Stimulated activated CD8-positive, alpha-beta memory T cell treated with anti-CD3 and anti-CD28 coated beads, Interleukin-4, amount 100 ng/mL, for 4 hours (primary cell): ENCODE measurements at places on chromosomes 3 and 15.

- no peak for DNase-seq
These were observed 46.8 kb downstream of the SCN5A start for GRCh38 chr3:38602576-38603250.

DNA sequence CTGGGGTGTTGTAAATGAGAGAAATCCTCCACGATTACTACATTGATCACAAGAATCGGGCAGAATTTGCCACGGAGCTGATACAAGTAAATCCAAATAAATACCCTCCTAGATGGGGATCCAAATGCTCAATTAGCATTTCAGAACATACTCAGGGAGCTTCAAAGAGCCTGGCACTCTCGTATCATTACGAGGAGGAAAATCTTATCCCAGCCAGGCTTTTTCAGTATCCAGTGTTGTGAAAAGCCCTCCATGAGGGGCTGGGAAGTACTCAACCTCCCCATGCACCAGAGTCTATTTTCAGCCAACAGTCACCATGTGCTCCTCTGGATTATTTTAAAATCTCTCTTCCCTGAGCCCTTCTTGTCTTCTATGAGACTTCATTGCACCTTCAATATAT is 122.6 kb upstream of the ARRDC4 start:
- no peak for DNase-seq

DNA sequence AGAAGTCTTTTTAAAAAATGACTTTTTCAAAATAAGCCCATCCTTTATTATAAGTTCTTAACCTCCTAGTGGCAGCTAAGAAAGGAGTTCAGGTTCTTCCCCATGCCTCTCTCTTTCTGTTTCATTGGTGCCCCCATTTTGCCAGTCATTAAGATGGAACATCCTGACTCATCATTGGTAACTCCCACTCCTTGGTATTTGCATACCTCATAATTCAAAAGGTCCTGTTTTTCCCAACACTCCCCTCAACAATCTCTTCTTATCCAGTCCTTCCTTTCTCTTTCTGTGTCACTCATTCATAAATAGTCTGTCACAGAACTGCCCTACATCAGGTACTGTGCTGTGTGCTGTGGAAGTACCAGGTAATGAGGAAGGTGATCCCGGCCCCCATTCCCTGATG is 394.0 kb downstream of the FOXP1 start:
- DNase-seq, result no peak

- DNase-seq, result no peak
These were observed 51.8 kb downstream of the IQSEC1 start for GRCh38 chr3:13021141-13022114.

DNA sequence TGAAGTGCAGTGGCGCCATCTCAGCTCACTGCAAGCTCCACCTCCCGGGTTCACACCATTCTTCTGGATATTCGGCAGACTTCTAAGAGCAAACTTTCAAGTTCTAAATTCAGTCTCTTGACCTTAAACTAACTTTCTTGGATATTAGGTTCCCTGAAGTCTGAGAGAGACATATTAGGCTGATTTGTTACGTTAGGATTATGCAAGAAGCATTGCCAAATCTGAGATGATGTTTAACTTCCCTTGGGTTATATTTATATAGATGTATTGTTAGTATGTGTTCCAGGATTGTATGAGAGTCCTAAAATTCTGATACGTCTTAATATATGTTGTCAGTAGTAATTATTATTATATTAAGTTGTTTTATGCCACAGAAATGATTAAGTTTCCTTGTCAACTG is 80.1 kb downstream of the SLC6A1 start:
- DNase-seq, result no peak

- DNase-seq, result no peak
These were observed 172.6 kb downstream of the FMN1 start for GRCh38 chr15:33021806-33022389.

GRCh38 chr3:158098309-158098639 is 7.9 kb downstream of the SHOX2 start:
- no peak for DNase-seq

GRCh38 chr3:197952440-197952839 is 2.5 kb downstream of the RPL35A start:
- DNase-seq, result no peak

DNA sequence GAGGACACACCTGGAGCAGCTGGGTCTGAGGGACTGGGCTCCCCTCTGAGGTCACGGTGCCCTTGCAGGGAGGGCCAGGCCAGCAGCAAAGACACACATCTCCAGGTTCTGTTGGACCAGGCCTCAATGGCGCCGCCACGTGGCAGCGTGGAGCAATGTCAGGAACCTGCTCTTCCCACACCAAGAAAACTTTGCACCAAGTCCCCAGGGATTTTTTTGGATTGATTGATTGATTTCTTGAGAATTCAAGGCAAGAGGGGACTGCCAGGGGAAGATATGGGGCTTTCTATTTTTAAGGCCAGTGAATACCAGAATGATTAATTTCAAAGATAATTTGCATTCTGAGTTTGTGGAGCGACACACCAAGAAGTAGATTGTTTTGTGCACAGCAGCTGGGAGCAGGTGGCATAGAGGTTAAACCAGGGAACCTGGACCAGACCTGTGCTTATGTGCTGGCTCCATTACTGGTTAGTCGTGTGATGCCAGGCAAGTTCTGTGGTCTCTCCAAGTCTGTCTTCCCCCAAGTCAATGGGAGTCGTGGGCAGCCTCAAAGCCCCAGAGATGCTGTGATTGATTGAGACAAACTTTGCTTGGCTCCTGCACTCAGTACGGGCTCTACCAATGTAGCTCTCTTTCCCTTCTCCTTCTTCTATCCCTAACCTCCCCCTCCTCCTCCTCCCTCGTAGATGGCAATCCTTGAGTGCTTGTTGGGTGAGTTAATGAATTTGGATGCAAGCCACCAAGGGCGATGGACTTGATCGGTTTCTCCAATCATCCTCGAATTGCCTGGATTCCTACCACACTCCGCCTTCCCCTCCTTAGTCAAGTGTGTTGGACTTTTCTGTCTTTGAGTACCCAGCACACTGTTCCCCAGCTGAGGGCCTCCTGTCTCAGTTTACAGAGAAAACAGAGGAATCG is 96.2 kb upstream of the TRPM1 start:
- no peak for DNase-seq

- DNase-seq, result no peak
These were observed 5.0 kb downstream of the ZBED2 start for GRCh38 chr3:111590143-111590491.

DNA sequence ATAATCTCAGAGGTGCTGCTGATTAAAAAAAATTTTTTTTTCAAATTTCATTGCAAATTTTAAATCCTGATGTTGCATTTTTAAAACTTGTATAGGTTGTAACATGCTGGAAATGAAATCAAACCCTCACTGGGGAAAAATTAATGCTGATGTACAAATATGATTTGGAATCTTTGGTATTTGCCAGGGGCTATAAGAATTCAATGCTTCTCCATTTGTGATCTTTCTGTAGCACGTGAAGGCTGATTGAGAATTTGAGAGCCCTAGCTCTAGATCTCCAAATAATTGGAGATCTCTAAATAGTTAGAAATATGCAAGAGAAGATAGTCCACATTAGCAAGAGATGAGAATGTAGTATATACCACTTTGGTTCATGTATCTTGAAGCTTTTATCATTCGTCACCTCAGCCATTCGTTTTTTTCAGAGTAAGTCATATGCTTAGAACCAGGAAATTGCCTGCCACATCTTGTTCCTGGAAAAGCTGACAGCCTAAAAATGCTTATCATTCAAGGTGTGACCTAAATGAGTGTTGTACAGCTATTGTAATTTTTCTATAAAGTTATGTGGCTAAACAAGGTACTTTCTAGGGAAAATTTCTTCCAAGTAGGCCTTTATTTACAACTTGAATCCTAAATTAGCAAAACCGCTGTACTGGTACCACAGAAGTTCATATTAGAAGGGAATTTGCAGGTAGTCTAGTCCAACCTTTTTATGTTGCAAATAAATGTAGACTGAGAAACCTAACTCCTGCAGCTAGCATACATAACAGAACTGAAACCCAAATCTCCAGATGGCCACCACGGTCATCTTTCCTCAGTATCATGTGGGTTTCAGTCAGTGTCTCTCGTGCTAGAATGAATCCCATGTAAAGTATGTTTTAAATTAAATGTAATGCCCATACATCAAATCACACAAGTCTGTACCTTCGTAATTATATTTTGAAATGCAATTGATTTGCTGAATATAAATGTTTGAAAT is 48.5 kb downstream of the FNDC3B start:
- DNase-seq, result no peak

GRCh38 chr3:64617610-64618009 is 70.2 kb downstream of the ADAMTS9 start:
- no peak for DNase-seq

- DNase-seq, result no peak
These were observed 67.2 kb upstream of the POLG start for GRCh38 chr15:89401631-89402517.

DNA sequence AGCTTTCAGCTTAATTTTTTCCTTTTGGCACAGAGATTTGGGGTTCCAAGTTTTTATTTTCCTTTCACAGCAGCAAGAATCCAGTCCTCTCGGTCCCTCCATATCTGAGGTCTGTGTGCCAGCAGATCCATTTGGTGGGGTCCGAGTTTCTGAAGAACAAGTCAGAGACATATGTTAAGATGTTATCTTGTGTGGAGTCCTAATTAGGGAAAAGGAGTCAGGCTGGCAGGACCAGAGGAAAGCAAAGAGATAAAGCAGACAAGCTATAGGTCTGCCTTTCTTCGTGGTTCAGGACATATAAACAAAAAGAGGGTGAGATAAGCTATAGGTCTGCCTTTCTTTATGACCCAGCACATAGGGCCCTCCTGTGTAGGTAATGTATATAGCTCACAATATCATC is 54.9 kb downstream of the TMED3 start:
- no peak for DNase-seq

- no peak for DNase-seq
These were observed 268.8 kb upstream of the TBL1XR1 start for GRCh38 chr3:177466074-177466473.

DNA sequence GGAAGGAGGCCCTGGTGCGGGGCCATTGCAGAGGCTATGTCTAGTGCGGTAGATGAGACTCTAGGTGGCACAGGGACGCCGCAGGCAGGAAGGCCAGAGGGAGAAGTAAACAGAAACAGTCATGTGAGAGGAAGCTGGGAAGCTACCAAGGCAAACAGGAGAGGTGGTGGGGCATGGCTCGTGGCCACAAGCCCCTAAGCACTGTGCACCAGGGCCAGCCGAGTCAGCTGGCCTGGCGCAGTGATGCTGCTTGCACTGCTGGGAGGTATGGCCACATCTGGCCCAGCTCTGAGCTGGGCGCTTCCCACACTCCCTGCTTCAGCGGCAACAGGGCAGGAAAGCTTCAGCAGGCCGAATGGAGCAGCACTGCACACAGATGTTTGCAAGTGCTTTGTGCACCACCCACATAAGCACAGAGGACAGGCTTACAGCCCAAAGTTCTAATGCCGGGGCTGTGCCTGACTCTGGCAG is 76.6 kb downstream of the SRGAP3 start:
- no peak for DNase-seq

DNA sequence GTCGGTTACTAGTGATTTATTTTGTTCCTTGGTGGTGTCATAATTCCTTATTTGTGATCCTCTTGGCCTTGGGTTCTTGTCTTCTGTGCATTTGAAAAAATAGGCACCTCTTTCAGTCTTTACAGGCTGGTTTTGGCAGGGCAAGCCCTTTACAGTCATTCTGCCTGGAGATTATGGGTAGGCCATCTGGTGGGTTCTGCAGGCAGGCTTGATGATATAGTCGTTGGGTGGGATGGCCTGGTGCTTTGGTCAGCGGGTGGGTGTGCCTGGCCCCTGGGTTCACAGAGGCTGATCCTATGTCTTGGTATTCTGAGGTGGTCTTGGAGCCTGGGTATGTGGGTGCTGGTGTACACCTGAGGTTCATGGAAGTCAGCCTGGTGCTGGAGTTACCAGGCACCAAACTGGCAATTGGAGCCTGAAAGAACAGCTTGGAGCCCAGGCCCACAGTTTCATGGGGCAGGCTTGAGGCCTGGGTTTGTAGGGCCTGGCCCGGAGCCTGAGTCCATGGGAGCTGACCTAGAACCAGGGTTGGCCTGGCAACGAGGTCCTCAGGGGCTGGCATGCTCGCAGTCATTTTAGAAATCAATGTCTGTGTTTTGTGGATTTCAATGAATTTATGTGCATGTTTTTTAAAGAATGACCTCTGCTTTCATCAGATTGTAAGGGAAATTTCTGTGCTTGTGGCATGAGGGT is 63.3 kb downstream of the DOCK3 start:
- no peak for DNase-seq

DNA sequence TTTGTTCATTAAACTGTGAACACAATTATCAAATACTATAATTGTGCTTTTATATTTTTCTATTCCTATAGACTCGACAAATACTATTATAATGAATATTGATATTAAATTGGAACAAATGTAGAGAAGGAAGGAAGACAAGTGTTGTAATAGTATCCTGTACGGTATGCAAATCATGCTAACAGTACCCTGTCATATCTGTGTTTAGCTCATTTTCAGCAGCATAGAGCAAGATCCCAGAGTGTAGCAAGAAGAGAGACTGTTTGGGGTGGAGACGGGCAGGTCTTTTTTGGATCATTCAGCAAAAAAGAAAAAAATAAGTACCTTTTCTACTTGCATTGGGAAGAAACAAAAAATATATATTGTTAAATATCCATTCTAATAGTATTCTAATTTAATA is 224.1 kb downstream of the TPRG1 start:
- DNase-seq, result no peak

DNA sequence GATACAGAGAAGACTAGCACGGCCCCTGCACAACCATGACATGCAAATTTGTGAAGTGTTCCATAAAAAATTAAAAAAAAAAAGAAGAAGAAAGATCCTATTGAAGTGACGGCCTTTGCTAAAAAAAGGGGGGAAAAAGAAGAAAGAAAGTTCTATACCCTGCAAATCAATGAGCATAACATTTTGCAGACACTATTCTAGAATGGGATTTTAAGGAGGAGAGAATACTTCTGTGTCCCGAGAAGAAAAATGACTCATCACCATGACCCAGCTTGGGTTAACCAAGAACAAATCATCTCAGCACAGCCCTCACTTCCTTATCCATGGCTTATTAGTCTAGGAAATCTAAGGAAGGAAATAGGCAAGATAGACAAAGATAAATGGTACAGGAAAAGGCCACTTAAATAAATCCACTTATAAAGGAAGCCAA is 7.4 kb upstream of the SH3BP5 start:
- no peak for DNase-seq

DNA sequence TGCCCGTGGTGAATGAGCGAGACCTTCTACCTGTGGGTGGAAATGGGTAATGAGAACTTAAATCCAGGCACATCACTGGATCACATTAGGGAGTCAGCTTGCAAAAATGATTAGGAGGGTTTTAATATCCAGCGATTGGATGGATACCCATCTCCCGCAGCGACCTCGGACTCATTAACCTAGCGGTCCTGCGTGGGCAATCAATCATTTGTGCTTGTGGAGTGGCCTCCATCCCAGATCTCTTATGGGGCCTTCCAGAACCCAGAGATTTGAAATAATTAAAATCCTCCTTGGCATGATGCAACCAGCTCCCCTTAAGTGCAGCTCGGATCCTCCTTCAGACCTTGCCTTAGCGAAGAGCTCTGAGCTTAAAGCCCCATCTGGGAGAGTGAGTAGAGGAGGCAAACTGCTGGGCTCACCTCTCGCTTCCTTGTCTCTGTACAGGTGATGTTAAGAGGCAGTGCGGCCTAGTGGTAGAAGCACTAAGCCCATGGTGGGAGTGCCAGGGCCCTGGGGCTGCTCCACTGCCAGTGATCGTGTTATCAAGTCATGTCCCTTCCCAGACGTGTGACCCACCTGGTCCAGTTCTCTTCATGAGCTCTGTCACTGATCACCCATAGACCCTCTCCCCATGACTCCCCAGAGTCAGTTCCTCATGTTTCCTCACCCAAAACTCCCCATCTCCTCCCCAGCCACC is 285.2 kb upstream of the TLE3 start:
- DNase-seq, result no peak
